ENCODE measurements at places on chromosomes 6 and 20. TPM values are rescaled to one million over a fixed set of nuclear protein-coding genes. Genes with fewer than 3 reads are reported as not detected.

- DNase-seq = no peak
These were observed 126.5 kb upstream of the AFDN start for GRCh38 chr6:167700199-167700598.

DNA sequence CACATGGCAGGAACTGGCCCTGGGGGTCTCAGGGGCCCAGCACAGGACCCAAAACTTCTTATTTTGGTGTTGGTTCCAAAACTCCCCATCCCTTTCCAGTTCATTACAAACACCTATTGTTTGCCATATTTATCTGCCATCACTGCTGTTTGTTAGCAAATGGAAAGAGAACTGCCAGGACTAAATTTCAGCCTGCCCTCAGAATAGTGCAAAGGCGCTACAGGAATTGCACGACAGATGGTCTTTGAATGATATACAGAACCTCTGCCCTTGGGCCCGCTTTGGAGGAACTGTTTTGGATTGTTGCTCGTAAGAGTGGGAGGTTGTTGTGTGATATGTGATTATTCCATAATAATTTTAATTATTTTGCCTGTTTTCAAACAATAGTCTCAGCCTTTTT, 199.0 kb upstream of the FBXL4 start:
- DNase-seq = no peak

DNA sequence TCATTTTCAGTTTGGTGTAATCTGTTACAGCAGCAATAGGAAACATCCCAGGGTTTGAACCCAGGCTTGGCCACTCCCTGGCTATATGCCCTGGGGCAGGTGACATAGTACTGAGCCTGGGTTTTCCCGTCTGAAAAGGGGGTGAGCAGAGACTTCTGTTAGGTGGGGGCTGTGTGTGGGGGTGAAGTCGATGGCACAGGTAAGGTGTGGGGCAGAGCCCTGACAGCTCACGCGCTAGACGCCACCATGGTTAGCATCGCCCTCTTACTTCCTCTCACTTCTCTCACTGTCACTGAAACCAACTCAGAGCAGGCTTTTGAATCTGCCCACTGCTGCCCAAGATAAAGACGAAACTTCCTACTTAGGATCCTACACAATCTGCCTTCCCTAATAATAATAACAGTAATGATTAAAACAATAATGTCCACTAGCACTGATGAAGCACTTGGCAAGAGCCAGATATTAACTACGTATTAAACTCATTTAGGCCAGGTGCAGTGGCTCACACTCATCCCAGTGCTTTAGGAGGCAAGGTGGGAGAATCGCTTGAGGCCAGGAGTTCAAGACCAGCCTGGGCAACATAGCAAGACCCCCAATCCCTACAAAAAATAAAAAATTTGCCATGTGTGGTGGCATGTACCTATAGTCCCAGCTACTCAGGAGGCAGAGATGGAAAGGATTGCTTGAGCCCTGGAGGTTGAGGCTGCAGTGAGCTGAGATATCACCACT, 117.9 kb upstream of the PTPN1 start:
- DNase-seq = no peak

GRCh38 chr6:41586252-41587007, 40.2 kb downstream of the FOXP4 start:
- DNase-seq = peak; percentile 94

GRCh38 chr20:45779011-45779915, 12.4 kb downstream of the WFDC3 start:
- no peak for DNase-seq

- no peak for DNase-seq
These were observed 234.6 kb downstream of the ANKRD60 start for GRCh38 chr20:57993716-57994431.

DNA sequence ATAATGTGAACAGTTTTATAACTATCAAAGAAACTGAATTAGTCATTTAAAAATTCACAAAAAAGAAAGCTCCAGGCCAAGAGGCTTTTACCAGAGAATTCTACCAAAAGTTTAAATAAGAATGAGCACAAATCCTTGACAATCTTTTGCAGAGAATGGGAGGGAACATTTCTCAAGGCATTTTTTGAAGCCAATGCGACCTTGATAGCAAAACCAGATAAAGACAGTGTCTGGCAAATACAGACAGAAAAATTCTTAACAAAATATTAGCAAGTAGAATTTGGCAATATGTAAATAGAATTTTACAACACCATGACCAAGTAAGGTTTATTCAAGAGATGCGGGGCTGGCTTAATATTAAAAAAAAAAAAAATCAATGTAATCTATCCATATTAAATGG, 41.7 kb downstream of the RNF24 start:
- no peak for DNase-seq

OPN5 gene
- polyA plus RNA-seq = 0.59 TPM

RBCK1 gene
- polyA plus RNA-seq = 106 TPM

TTK gene
- polyA plus RNA-seq = 10.0 TPM

GNAS-AS1 gene
- 0.81 TPM for polyA plus RNA-seq

CST7 gene
- not detected for polyA plus RNA-seq
